ENCODE measurements at places on chromosomes 12 and 14.

- DNase-seq: no peak
- H3K4me1 ChIP-seq: peaks cover 42% of the 10 kb centered on the region
- peaks cover 36% of the 10 kb centered on the region for H3K36me3 ChIP-seq
- H3K27ac ChIP-seq: peak overlapping the region; percentile 93
Observed at GRCh38 chr12:53502331-53502730, 1.2 kb downstream of the TARBP2 start.

DNA sequence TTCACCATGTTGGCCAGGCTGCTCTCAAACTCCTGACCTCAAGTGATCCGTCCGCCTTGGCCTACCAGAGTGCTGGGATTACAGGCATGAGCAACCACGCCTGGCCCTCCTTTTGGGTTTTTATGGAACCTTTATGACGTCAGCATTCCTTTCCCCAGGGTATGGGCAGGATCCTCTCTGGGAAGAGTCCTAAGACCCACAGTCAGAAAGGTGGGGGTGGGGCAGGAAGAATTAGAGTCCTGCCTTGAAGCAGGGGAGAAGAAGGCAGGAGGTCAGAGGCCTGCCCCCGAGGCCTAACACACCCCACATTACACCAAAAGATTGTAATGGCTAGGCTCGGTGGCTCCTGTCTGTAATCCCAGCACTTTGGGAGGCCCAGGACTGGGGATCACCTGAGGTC, 30.8 kb upstream of the CDK17 start:
- H3K36me3 ChIP-seq: no peaks in the 10 kb centered on the region
- no peaks in the 10 kb centered on the region for H3K27me3 ChIP-seq
- no peaks in the 10 kb centered on the region for H3K4me1 ChIP-seq
- no peak for DNase-seq

DNA sequence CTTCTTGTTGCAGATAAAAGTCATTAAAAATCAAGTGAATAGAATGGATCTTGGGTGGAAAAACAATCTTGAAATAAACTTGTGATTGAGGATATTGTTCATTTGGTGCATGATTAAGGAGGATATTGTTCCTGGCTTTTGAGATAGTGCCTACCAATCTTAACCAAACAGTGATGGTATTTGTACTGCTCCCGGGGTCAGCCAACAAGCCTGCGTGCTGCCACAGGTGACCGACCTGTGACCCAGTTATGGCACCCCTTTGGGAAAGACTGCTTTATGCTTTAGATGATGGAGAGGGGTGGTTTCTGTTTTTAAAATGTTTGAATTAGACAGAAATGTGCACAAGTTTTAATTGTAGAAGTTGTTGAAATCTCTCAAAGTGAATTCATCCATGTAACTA, 41.6 kb downstream of the SUDS3 start:
- H3K4me1 ChIP-seq: no peaks in the 10 kb centered on the region
- no peak overlapping the region for H3K27ac ChIP-seq
- H3K27me3 ChIP-seq: no peaks in the 10 kb centered on the region

DNA sequence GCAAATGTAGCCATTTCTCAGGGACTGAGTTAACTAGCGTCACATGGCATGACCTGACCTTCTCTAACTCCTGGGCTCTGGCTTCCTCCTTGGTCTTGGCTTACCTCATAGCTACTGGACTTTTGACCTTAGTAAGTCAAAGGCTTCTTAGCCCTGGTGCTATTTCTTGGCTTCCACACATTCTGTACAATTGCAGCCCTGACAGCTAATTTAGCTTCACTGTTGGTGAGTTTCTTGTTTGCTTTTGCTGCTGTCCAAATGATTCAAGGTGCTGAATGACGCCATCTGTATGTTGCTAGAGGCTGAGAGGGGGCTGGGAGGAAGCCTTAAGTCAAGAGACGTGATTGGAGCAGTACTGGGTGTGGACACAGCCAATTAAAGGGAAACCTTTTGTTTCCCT, 202.7 kb downstream of the PRKD1 start:
- DNase-seq: no peak
- no peak overlapping the region for H3K4me3 ChIP-seq
- H3K27ac ChIP-seq: no peak overlapping the region
- no peaks in the 10 kb centered on the region for H3K36me3 ChIP-seq
- H3K27me3 ChIP-seq: no peaks in the 10 kb centered on the region

GRCh38 chr14:103870144-103870876, 22.9 kb upstream of the PPP1R13B start:
- no peaks in the 10 kb centered on the region for H3K27me3 ChIP-seq
- no peak for DNase-seq
- H3K36me3 ChIP-seq: no peaks in the 10 kb centered on the region
- no peak overlapping the region for H3K27ac ChIP-seq

- no peaks in the 10 kb centered on the region for H3K4me1 ChIP-seq
- H3K27me3 ChIP-seq: peaks cover 24% of the 10 kb centered on the region
- no peak for DNase-seq
- no peaks in the 10 kb centered on the region for H3K36me3 ChIP-seq
Observed at GRCh38 chr12:65656156-65656882, 168.0 kb upstream of the HMGA2 start.

- no peak for DNase-seq
- peak overlapping the region; percentile 80 for H3K27ac ChIP-seq
- no peak overlapping the region for H3K4me3 ChIP-seq
- peaks cover 50% of the 10 kb centered on the region for H3K36me3 ChIP-seq
- H3K27me3 ChIP-seq: no peaks in the 10 kb centered on the region
Observed at GRCh38 chr14:92658684-92659083, 89.7 kb downstream of the LGMN start.

- no peak for DNase-seq
- no peaks in the 10 kb centered on the region for H3K4me1 ChIP-seq
- no peaks in the 10 kb centered on the region for H3K27me3 ChIP-seq
Observed at GRCh38 chr14:80206351-80207080, 4.8 kb downstream of the DIO2 start.

DNA sequence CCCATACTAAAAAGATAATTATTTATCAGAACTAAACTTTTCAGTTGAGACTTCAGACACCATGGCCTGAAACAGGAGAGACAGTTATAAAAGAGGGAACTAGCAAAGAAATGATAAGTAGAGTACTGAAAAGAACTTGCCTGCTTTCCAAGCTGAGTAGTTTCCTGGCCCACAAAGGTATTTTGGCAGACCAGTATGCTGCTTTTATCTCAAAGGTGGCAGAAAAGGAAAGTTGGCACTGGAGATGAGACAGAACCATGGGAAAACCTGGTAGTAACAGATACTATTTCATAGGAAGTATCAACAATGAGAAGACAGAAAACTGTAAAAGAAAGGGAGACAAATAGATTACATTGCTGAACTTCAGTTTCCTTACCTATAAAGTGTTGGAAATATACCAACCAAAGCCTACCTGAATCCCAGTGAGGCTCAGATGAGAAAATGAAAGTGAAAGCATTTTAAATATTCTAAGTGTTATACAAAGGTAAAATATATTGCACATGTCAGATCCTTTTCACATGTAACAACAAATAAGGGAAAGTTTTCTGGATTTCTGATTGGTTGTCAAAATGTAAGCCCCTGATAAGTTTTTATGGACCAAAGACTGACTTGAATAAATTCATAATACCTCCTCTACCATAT, 155.3 kb upstream of the FSCB start:
- no peaks in the 10 kb centered on the region for H3K36me3 ChIP-seq
- H3K27ac ChIP-seq: no peak overlapping the region
- H3K4me3 ChIP-seq: no peak overlapping the region
- no peaks in the 10 kb centered on the region for H3K27me3 ChIP-seq
- no peak for DNase-seq

DNA sequence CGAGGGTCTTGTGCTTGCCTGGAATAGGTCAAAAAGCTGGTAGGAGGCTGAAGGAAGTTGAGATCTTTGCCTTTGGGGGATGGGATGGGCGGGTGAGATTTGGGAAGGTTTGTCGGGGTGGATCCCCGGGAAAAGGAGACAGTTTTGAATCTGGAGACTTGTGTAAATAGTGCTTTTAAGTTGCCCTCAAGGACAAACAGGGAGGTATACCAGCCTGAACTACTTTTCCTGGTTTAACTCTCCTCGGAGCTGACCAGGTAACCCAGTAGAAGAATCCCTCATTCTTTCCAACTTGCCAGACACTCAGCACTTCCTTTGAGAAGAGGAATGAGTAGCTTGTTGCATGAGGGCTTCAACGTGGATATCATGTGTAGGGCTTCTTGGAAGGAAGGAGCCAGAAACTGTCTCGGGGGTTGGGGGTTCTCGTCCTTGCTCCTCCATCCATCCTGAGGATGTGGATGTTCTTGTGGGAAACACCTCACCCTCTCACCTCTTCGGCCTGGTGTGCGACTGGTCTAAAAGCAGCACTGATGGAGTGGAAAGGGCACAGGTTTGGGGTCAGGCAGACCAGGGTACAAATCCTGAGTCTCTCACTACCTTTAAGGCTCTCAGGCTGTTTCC, 1.9 kb downstream of the TEAD4 start:
- DNase-seq: no peak
- peak overlapping the region; percentile 57 for H3K4me3 ChIP-seq
- peak overlapping the region; percentile 84 for H3K27ac ChIP-seq
- H3K36me3 ChIP-seq: no peaks in the 10 kb centered on the region
- peaks cover 24% of the 10 kb centered on the region for H3K4me1 ChIP-seq

- no peak overlapping the region for H3K4me3 ChIP-seq
- no peaks in the 10 kb centered on the region for H3K36me3 ChIP-seq
- H3K27ac ChIP-seq: no peak overlapping the region
- H3K4me1 ChIP-seq: peaks cover 17% of the 10 kb centered on the region
- no peak for DNase-seq
- no peaks in the 10 kb centered on the region for H3K27me3 ChIP-seq
Observed at GRCh38 chr12:124640056-124640455, 72.6 kb upstream of the NCOR2 start.

DNA sequence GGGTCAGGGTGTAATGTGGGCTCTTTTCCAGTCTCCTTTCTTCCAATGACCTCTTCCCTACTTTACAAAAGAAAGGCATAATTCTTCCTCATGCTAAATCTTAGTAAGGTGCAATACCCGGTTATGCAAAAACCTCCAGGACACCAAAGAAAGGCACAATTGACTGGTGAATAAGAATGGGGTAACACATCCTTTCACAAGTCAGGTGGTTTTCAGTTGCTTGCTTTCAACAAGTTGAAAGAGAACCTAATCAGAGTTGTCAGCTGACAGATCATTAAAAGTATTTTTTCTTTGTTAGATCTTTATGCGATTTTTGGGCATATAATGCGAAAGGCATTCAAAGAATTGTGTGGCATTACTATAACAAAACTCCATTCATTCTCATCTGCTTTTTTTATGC, 1.3 kb upstream of the AEBP2 start:
- no peak overlapping the region for H3K4me3 ChIP-seq
- DNase-seq: no peak
- no peaks in the 10 kb centered on the region for H3K36me3 ChIP-seq
- H3K27ac ChIP-seq: no peak overlapping the region
- no peaks in the 10 kb centered on the region for H3K27me3 ChIP-seq

GRCh38 chr12:39044754-39045153, 139.4 kb upstream of the CPNE8 start:
- peaks cover 12% of the 10 kb centered on the region for H3K4me1 ChIP-seq
- DNase-seq: no peak
- H3K36me3 ChIP-seq: no peaks in the 10 kb centered on the region
- no peaks in the 10 kb centered on the region for H3K27me3 ChIP-seq
- no peak overlapping the region for H3K4me3 ChIP-seq

DNA sequence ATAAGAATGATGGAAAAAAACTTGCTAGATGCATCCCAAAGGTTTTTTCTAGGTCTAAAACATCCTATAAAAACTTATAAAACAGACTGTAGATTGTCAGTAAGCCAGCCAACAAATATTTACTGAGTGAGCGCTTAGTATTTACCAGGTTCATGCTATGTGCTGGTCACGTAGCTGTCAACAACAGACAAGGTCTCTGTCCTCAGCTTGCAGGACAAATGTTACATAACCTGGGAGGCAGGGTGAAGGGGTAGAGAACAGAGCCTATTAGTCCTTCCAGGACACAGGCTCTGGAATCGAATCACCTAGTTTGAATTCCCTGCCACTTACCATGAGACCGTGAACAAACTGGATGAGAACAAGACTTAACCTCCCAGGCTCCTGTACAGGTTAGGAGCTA, 6.4 kb downstream of the NFYB start:
- DNase-seq: no peak
- peak overlapping the region; percentile 26 for H3K27ac ChIP-seq
- H3K27me3 ChIP-seq: no peaks in the 10 kb centered on the region
- peaks cover 70% of the 10 kb centered on the region for H3K4me1 ChIP-seq

- no peaks in the 10 kb centered on the region for H3K27me3 ChIP-seq
- no peak overlapping the region for H3K27ac ChIP-seq
- no peaks in the 10 kb centered on the region for H3K36me3 ChIP-seq
- no peaks in the 10 kb centered on the region for H3K4me1 ChIP-seq
- no peak for DNase-seq
Observed at GRCh38 chr14:98347686-98348085, 924.3 kb downstream of the BCL11B start.

DNA sequence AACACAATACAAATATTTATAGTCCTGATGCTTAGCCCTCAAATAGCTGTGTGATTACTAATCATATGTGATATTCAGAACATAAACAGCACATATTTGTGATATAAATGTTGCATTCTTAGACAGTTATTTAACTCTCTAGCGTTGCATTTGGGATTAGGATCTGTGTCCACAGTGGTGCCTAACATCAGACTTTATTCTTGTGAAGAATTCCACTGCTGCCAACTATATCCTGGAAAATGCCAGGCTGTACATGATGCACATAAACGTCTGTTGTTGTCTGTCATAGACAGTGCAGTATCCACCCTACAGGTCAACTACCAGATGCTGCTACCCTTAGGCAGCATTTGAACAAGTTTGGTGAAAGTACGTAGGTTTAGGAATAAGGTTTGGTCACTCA, 39.0 kb downstream of the SLC38A4 start:
- H3K36me3 ChIP-seq: no peaks in the 10 kb centered on the region
- no peak overlapping the region for H3K27ac ChIP-seq
- no peaks in the 10 kb centered on the region for H3K27me3 ChIP-seq
- H3K4me3 ChIP-seq: no peak overlapping the region
- H3K4me1 ChIP-seq: no peaks in the 10 kb centered on the region
- no peak for DNase-seq

DNA sequence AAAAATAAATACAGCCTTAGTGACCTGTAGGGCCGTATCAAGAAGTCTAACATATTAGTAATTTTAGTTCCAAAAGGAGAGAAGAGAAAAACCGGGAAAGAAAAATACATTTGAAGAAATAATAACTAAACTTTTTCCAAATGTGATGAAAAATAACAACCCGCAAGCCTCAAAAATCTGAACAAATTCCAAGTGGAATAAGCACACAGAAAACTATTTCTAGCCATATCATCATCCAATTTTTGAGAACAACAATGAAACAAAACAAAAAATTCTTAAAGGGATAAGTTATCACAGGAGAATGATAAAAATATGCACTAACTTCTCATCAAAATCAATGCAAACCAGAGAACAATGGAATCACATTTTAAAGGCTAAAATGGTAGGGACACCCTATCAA, 198.1 kb upstream of the PLXNC1 start:
- no peaks in the 10 kb centered on the region for H3K36me3 ChIP-seq
- H3K4me1 ChIP-seq: no peaks in the 10 kb centered on the region
- no peak overlapping the region for H3K27ac ChIP-seq
- H3K4me3 ChIP-seq: no peak overlapping the region
- no peaks in the 10 kb centered on the region for H3K27me3 ChIP-seq

DNA sequence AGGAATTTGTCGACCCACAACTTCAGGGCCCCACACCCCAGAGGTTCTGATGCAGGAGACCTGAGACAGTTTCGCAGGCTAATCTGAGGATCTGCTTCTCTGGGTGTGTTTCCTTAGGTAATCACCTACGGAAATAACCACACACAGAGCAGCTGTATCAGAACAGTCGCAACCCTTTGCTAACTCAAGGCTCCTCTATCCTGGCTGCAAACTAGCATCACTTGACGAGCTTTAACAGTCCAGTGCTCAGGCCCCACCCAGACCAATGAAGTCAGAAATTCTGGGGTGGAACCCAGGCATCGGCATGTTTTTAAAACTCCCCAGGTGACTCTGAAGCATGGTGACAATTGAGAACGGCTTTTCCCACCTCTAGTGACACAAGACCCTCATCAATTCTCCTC, 20.7 kb downstream of the SLC7A7 start:
- no peak overlapping the region for H3K4me3 ChIP-seq
- DNase-seq: no peak
- H3K27me3 ChIP-seq: no peaks in the 10 kb centered on the region
